ENCODE measurements at places on chromosomes 2 and 18.

- DNase-seq: no peak
Measured at GRCh38 chr2:232310121-232310520, 68.4 kb upstream of the ALPP start.

DNA sequence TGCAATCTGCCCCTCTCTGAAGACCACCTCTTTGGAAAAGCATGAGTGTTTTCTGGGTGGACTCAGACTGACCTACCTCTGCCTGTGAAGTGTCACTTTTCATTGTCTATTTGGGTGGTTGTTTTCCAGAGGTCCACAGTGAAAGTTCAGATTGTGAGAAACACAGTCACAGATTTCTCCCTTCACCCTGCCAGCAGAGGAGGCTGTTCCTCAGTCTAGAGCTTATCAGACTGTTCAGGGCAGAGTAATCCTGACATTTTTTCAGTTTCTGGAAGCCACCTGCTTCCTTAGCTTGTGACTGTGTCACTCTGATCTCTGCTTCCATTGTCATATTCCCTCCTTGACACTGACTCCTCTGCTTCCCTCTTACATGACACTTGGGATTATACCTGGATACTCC, 55.4 kb upstream of the RMP24 start:
- DNase-seq: no peak

- no peak for DNase-seq
Measured at GRCh38 chr2:217273162-217273561, 413.3 kb upstream of the TNP1 start.

GRCh38 chr2:234309431-234309830, 187.4 kb downstream of the ARL4C start:
- no peak for DNase-seq

GRCh38 chr18:60082790-60083189, 183.0 kb downstream of the PMAIP1 start:
- no peak for DNase-seq

DNA sequence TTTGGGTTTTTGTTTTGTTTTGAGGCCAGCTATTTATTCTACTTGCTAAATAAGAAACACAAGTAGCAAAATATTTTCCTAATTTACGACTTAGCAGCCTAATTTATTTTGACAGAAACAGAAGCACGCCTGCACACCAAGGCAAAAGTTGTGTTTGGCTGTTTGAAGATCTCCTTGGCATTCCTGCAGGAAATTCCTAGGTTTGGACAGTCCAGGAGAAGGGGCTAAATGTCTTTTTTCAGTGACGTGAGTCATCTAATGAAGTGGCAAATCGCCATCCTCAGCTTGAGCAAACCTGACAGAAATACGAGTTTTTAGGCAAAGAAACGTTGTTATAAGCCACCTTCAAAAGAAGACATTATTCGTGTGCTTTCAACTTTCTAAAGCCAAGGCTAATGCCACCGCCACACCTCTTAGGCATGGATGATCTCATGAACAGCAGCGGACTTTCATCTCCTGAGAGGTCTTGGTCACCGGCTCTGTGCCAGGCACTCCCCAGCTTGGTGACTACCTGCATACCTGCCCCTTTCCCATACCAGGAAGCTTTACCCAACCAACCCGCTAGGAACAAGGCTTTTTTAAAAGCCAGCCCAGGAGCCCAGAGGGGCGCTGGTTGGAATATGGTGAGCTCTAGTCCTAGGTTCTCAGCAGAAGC, 30.9 kb downstream of the STK39 start:
- no peak for DNase-seq

- no peak for DNase-seq
Measured at GRCh38 chr2:144796936-144797335, 277.0 kb upstream of the ZEB2 start.

All from activated naive CD8-positive, alpha-beta T cell treated with anti-CD3 and anti-CD28 coated beads, Interleukin-2, amount 50 U/mL, for 16 hours (primary cell).